A375 (cell line): ENCODE measurements at places on chromosomes 12 and 14. TPM values are rescaled to one million over a fixed set of nuclear protein-coding genes. Genes with fewer than 3 reads are reported as not detected.

Gene CGRRF1
- total RNA-seq, result 5.3 and 6.7 TPM in 2 replicates

Gene LMNTD1
- 0.30 TPM in 1 of 2 replicates, not detected in the other for total RNA-seq

Gene ERP27
- total RNA-seq, result not detected in 2 replicates

Gene TMEM132C
- not detected in 2 replicates for total RNA-seq

Gene TOMM20L
- not detected in 2 replicates for total RNA-seq

Gene PKP2
- total RNA-seq, result 7.6 and 9.8 TPM in 2 replicates

Gene OLR1
- not detected in 2 replicates for total RNA-seq

Gene CCDC91
- total RNA-seq, result 29.4 and 30.9 TPM in 2 replicates

Gene PLEKHD1
- 0.05 TPM in 1 of 2 replicates, not detected in the other for total RNA-seq

Gene RGS6
- not detected in 2 replicates for total RNA-seq

Gene PPP1R36
- not detected in 2 replicates for total RNA-seq

Gene VWF
- total RNA-seq, result 0.11 and 0.15 TPM in 2 replicates

Gene SLC6A13
- total RNA-seq, result 0.15 TPM in 1 of 2 replicates, not detected in the other

Gene ACACB
- 4.1 and 6.6 TPM in 2 replicates for total RNA-seq
